Neural progenitor cell (in vitro differentiated cells): ENCODE measurements at places on chromosomes 3 and 15.

DNA sequence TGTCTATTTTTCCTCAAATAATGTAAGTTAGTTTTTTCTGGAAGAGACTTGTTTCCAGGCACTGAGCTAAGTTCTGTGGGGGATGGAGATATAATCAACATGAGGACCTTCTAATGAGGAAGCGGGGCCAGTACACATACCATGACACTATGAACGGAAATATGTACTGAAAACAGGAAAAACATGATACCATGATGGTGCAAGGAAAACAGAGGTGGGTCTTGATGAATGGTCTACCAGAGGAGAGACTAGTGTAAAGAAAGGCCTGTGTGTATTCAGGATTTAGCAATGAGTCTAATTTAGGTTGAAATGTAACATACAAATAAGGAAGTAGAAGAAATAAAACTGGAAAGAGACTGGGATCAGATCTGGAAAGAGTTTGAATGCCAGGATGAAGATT lies 38.9 kb upstream of the TPRG1 start:
- no peak for DNase-seq

GRCh38 chr3:20736287-20736852 lies 550.4 kb upstream of the SGO1 start:
- DNase-seq = no peak

DNA sequence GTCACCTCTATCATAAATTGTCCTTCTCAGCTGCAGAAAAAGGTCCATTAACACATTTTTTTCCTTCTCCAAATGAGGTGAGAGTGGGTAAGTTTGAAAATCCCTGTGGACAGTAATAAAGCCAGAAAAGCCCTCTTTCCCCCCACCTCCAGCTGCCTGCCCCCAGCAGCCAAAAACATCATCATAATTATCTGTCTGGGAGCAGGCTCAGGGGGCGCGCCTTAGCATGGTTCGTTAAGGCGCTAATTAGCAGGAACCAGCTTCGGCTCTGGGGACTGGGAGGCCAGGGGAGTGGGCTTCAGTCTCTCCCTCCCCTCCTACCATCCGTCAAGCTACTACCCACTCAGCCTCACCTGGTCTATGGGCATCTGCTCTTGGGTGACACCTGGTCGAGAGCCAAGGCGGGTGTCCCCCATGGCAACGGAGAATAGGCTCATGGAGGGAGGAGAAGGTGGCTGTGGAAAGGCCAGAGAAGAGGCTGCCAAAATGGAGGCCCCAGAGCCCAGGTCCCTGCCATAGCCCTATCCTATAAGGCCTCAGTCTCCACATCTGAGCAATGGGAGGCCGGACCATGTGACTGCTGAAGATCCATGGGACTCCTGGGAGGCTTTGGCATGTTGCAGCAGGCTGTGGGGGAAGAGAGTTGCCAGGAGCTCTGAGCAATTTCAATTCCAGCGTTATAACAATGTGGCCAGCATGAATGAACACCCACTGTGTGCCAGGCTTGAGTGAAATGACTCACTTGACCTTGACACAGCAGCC lies 140.1 kb upstream of the LINGO1 start:
- no peak for DNase-seq

- no peak for DNase-seq
Observed at GRCh38 chr3:32963871-32964270, 12.4 kb downstream of the CCR4 start.

- no peak for DNase-seq
Observed at GRCh38 chr3:37899711-37900306, 38.1 kb downstream of the CTDSPL start.

DNA sequence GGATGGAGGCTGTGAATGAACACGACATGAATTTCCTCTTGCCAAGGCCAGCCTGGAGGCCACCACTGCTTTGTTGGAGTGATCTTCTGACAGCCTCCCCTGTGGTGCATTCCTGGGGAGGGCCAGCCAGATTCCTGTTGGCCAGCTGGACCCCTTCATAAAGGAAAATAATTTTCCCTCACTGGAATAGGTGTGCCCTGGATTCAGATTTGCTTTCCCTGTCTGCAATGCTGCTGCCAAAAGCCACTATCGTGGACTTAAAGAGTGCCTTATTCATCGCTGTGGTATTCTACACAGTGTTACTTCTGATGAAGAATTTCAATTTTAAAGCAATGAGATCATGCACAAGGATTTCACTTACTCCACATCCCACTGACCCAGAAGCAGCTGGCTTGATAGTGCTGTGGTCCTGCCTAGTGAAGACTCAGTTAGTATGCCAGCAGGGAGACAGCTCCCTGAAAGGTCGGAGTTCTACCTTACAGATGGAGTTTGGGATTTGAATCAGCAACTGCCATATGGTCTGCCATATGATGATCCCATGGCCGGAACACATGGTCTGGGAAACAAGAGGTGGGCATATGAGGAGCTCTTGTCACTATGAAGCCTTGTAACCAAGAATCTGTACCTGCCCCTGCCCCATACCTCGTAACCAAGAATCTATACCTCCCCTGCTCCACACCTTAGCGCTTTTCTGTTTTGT lies 145.2 kb downstream of the KLF13 start:
- no peak for DNase-seq

DNA sequence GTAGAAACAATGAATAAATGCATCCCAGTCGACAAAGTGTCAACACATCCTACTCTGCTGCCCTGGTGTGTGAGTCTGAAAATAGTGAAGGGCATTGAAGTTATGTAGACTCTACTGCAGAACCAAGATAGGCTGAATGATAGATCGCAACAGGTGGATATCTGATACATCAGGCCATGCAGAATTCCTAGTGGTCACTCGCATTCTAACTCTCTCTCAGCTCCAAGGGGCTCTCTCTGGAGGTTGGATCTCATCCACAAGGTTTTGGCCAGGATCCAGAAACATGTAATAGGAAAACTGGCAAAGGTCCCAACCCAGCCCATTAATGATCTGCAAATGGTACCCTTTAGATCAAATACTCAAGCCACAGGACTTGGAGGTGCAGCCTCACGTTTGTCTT lies 514.1 kb downstream of the MAGI1 start:
- DNase-seq = no peak

GRCh38 chr3:38616658-38617057 lies 32.8 kb downstream of the SCN5A start:
- DNase-seq = no peak

GRCh38 chr3:174068035-174068434 lies 670.5 kb downstream of the NLGN1 start:
- no peak for DNase-seq

GRCh38 chr3:132703733-132704132 lies 18.5 kb downstream of the NPHP3 start:
- DNase-seq = no peak

DNA sequence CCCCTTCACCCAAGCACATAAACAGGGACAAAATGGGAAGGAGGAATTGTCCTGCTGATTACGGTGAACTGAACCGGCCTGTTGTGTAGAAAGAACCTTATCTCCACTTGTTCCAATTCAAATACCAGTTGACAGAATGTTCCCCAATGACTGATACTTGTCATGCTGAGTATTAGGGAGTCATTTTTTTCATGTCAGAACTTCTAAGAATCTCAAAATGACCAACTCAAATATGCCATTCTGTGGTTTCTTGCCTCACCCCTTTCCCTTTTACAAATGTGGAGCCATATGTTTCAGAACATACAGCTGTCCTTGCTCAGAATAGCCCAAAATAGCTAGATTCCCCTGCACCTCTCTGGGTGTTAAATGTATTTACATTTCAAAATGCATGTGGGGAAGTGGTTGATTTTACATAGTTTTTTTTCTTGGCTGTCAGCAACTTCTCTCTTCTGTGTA lies 405.9 kb upstream of the TBL1XR1 start:
- no peak for DNase-seq

- no peak for DNase-seq
Observed at GRCh38 chr15:63339006-63339766, 42.5 kb downstream of the CA12 start.

DNA sequence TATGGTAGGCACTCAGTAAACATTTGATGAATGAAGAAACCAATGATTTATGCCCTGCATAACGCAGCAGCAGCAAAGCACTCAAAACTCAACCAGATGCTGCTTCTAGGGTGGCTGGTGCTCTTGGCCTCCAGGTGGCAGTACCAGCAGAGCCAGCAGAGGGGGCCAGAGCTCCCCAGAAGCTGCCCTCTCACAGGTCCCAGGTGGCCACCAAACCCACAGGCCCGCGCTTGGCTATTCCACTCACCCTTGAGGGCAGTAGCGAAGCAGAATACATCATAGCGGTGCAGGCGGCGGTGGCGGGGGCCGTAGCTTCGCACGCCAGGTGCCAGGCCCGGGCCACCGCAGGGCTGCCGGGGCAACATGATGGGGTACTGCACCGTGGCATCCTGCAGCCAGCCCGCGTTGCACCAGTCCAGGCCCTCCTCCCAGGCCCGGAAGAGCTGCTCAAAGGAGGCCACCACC lies 16.6 kb downstream of the HAPLN3 start:
- DNase-seq = peak; percentile 82

DNA sequence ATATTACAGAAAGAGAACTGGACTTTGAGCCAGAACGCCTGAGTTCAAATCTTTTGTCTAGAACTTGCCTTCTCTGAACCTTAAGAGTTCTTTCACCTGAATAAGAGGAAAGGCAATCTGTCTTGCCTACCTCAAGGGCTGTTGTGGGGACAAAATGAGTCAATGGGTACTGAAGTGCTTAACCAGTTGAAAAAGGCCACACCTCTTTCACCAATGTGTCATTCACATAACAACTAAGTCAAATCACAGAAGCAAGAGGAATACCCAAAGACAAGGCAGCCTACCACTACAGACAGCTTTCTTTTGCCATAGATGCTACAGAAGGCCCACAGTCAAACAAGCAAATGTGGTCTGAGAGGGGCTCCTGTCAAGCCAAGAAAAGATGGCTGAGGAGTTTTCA lies 39.7 kb downstream of the NBEAL2 start:
- no peak for DNase-seq

DNA sequence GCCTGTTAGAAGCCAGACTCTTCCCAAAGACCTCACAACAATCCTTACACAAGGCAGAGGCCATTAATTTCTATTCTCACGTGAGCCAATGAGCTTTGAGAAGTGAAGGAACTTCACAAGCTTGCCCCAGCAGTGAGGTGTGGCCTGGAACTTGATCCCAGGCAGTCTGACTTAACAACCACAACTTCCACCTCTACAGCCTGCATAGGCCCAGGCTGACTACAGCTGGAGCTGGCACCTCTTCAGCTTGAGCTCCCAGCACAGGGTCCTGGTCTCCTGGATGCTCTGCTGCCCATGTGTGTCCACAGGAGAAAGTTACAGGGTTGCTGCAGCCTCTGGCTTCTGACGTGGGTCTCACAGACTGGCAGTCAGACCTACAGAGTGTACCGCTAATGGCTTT lies 111.0 kb downstream of the ERC2 start:
- no peak for DNase-seq

GRCh38 chr3:72938471-72939265 lies 50.8 kb downstream of the GXYLT2 start:
- DNase-seq = peak; percentile 19

- no peak for DNase-seq
Observed at GRCh38 chr15:78791357-78791756, 19.9 kb downstream of the ADAMTS7 start.

GRCh38 chr3:55523471-55523870 lies 36.4 kb upstream of the WNT5A start:
- DNase-seq = no peak

DNA sequence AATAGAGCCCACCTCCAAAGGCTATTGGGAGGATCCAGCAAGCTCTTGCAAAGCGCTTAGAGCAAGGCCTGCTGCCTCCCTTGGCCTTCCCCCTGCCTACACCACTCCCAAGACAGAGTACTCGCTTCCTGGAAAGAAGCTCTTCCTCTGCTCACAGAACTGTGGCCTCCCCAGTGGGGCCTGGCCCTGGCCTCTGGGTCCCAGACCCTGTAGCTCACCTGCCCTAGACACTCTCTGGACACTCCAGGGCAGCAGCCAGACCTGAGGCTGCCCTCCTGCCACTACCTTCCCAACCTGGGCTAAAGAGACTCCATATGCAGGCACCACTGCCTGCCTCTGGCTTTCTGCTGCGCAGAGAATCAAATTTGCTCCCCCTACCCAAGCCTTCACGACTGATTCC lies 49.9 kb downstream of the GRIP2 start:
- no peak for DNase-seq

- DNase-seq = no peak
Observed at GRCh38 chr15:57865294-57865693, 158.8 kb downstream of the POLR2M start.

DNA sequence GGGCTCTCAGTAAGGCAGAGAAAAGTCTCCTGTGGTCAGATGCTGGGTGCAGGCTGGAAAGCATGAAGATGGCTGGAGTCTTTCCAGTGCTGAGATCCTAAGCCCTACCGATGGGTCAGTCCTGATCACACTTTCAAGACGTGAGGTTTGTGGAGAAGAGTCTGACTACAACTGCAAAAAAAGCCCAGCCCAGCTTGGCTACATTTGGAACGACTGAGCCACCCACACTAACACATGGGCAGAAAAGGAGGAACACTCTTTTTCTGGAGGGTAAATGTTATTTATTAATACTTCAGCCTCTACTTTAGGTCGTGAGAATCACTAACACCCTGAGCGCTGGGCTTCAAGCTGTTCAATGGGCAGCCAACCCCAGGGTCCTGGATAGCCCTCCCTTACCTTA lies 22.0 kb upstream of the C3orf22 start:
- no peak for DNase-seq

DNA sequence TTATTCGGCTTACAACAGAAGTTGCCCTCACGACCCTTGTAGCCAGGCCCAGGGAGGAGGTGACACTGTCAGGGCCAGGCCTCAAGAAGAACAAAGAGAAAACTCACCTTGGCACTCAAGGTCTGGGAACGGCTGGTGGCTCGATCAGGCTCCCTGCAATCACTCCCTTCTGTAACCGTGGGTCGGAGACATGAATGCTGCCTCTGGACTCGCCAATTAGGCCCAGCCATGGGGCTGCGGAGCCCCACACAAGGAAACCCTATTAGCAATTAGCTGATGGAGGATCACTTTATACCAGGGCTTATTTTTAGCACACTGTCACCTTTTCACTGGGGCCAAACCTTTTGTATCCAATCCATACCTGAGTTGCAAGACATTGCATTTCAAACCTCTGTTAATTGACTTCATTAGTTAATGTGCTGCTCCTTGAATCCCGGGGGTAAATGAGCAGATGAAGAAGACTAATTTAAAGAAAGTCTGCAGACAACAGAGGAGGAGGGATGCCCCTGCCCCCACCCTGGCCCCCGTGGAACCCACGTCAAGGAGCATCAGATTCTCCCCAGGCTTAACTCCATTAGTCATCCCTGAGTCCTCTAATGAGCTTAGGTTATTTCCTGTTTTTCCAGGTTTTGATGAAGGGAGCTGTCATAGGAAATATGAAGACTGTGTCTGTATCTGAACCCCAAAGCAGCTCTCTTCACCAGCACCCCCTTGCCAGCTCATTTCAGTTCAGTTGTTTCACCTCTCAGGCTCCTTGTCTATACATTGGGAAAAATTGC lies 255.3 kb downstream of the RORA start:
- peak; percentile 42 for DNase-seq

DNA sequence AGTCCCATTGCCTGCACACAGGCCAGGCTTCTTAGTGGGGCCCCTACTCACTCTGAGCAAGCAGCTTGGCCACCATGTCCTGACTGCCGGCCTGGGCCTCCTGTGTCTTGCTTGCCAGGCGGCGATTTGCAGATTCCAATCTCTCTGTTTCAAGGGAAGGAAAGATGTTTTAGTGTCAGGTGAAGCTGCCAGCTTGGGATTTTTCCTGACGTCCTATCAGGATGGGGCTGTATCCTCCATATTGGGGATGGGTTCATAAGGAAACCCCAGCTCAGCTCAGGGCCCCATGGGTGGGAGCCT lies 8.5 kb downstream of the AMOTL2 start:
- DNase-seq = no peak
